Activated CD8-positive, alpha-beta memory T cell treated with anti-CD3 and anti-CD28 coated beads, Interleukin-2, amount 50 U/mL, for 48 hours (primary cell): ENCODE measurements at places on chromosomes 6 and 20.

DNA sequence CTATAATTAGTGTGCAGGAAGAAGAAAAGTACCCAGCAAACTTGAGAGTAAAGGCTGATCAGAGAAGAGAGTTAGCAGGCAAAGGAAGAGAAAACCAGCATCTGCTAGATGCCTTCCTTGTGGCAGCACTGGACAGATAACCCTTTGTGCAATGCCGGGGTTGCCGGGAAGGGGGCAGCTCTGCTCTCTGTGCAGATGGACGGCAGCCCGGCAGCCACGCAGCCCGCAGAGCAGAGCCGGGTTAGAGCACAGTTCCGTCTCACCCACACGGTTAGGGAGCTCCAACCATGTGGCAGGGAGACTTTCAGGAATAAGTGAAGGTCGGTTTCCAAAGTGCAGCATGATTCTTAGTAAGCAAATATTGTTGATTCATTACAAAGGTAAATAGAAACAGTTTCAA is 80.0 kb upstream of the RPS6KA2 start:
- no peak for DNase-seq

DNA sequence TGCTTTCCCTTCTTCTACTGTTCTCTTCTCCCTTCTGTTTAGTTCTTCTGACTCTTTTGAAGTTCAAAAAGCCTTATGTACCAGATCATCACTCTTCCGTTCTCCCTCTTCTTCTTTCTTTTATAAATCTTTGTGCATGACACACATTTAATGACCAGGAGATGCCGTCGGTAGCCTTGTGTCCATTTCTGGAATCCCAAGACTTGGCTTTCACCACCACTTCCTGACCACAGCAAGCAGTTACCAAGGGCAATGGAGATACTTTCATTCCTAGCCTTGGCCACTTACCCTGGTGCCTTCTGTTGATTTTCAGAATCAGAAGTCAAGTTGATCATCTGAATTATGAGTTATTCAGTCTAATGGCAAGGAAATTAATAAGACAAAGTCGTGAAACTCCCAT is 268.5 kb upstream of the QKI start:
- no peak for DNase-seq

DNA sequence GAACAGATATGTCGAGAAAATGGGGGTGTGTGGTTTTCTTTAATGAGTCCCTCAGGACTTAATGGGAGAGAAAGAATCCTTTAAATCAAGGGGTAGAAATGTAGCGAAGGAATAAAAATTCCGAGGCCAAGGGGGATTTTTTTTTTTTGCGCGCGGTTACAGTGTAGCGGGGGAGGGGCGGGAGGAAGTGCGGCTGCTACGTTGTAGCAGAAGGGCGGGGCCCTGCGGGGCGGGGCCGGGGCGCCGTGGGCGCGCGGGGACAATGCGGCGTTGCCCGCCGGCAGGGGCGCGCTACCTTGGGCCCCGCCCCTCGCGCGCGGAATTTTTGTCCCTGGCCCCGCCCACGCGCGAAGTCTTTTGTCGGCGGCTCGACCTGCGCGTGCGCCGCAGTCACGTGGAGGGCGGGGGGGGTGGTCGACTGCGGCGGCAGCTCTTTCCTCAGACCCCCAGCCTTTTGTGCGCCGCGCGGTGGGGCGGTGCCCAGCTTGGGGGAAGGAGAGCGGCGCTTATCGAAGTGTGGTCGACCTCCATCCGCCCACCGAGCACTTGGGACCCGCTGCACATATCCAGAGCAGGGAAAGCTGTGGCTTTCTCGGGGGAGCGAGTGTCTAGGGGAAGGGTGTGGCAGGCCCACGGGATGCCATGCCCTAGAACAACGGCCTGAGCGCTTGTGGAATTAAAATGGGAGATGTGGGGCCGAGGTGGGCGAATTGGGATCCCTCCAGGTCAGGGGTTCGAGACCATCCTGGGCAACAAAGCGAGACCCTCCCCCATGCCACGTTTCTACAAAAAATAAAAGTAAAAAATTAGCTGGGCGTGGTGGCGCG is 1.3 kb downstream of the TUBB start:
- peak; percentile 99 for DNase-seq

DNA sequence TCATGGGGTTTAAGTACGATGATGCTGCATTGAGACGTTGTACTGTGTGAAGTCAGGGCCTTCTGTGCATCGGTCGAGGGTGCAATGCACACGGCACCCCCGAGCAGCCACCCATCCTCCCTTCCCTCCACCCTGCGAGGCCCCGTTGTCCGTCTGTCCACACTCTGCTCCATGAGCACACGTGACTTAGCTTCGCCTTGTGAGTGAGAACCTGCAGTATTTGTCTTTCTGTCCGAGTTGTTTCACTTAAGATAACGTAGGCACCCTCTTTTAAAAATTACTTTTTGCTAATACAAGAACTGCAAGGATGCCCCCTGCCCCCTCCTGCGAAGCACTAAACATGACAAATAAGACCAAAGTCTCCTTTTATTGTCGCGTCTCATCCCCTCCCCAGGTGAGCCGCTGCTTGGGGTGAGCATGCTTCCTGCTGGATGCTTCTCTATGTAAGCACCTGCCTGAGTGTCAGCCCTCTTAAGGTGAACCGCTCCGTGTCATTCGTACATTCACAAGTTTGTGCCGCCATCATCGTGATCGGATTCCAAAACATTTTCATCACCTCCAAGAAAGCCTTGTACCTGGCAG is 3.6 kb upstream of the RBBP8NL start:
- DNase-seq = no peak

GRCh38 chr20:41649489-41649888 is 31.3 kb upstream of the CHD6 start:
- DNase-seq = no peak

DNA sequence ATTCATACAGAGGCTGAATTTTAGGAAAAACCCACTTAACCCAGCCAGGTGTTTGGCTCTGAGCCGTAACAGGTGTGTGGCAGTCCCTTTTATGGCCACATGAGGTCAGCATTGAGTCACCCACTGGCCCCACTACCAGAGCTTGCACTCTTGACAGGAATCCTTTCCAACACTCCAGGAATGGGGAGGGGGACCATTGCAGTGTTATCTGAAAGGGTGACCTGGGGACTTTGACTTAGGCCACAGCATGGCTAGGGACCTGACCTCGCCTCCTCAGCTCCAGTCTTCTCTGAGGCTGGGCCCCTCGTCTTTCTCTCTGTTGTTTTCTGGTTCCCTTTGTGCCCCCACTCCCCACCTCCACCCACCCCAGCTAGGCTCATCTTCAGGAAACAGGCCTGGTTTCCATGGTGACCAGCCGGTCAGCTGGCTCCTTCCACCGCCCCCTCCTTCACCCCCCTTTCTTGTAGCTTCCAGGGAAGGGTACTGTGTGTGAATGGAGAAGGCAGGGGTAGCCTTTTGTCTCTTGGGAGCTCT is 2.1 kb upstream of the TMEM151B start:
- peak; percentile 78 for DNase-seq

- no peak for DNase-seq
Observed at GRCh38 chr6:24504287-24504648, 9.5 kb downstream of the ALDH5A1 start.

DNA sequence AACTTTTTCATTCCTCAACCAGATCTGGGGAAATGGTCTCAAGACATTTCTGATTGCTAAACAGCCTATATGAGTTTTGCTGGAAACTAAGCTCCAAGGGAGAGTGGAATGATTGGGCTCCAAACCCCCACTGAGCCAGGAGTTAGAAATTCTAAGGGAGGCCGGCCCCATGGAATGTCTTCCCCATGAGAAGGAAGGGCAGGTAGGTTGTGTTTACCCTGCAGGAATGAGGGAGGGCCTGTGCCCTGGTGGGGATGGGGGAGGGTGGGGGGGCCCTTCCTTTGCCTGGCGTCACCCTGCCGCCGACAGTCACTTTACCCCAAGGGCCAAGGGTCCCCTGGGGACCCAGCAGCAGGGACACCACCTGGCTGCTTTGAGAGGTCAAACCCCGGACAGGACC is 298.9 kb downstream of the TFAP2C start:
- no peak for DNase-seq

- DNase-seq = peak; percentile 77
Observed at GRCh38 chr20:39264506-39265172, 302.5 kb downstream of the DHX35 start.

DNA sequence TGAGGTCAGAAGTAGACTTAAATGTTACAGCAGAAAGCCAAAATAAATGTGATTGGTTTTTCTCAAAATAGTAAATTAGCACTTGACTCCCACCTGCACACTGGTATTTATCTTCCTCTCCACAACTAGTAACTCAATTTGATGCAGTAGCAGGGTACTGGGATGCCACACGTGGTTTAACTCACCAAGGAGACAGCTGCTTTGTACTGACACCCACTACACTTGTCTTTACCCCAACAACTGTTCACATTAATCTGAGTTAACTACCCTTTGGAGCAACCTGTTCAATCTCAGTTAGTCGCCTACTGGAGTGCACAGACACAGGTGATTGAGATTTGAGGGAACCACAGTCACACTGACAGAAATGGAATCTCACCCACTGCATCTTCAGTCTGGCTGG is 242.1 kb downstream of the PRKN start:
- DNase-seq = no peak

DNA sequence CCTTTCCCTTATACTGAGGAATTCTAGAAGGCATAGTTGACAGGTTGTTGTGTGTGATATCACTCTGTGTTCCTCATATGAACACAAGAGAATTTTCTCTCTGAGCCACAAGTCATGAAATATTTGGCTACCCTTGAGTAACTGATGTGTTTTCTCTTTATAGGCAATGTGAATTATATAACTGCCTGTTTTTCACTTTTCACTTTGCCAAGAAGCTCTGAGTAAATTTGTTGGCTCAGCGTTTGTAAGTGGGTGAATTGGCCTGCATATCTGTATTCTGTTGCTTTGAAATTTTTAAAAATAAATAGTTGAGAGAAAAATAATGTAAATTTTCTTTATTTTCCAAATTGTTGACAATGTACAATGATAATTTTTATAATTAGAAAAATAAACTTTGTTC is 5.2 kb upstream of the BTBD9 start:
- no peak for DNase-seq

DNA sequence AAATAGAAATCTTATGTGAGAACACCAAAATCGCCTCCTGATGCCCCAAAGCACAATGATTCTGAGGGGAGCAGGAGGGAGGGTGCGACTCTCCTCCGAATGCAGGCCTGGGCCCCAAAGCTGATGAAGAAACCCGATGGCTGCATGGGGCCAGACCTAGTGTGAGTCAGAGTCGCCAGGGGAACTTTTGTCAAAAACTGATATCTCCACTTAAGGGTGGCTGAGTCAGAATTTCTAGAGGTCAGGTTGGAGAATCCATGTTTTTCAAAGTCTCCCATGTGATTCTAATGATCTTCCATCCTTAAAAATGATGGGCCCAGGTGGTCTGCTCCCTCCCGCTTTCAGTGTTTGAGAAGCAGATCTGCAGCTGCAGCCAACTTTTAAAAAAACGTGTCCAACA is 172.8 kb downstream of the BACH2 start:
- no peak for DNase-seq

DNA sequence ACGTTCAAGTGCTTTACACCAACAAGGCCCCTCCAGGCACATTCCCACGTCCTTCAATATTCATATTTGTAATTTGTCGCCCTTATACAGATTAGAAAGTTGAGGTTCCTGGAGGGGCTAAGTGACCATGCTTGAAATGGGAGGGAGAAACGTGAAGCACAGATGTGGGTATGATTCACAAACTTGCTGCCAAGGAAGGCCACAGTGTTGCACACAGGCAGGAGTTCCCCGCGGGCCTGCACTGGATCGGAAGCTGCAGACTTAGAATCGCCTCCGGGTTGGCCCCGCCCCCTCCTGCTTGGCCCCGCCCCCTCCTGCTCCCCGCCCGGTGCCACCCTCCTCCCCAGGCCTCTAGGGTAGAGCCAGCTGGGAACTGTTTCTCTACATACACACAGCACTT is 58.2 kb upstream of the QKI start:
- DNase-seq = no peak

DNA sequence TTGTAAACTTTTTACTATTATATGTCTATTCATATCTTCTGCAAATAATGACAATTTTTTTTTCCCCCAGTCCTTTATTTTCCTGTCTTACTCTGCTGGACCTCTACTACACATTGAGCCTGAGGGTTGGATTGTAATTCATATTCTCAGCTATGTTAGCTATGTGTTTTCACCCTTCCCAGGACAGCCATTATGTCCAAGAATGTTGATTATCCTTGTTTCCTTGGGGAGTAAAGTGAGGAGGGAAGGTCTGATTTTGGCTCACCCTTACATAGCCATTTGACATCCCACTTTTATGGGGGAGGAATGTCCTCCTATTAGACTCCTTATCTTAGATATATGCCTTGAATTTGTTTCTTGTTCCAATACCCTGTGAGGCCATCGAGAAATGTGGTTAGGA is 17.6 kb upstream of the TBC1D32 start:
- no peak for DNase-seq

DNA sequence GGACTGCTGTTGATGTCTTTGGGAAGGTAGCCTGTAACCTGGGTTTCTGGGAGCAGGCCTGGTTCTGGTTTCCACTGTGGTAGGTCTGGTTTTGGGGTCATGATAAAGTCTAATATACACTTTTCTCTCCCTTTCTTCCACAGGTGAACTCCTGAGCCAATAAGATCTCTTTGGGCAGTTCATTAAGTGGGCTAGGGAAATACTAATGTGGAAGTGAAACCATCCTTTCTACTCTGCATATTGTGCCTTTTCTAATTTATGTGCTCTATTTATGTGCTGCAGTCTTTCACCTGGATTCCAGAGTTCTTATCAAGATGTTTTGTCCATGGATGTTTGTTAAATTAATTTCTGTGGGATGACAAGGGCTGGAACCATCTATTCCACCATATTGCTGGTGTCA is 165.7 kb upstream of the PTPRK start:
- no peak for DNase-seq

DNA sequence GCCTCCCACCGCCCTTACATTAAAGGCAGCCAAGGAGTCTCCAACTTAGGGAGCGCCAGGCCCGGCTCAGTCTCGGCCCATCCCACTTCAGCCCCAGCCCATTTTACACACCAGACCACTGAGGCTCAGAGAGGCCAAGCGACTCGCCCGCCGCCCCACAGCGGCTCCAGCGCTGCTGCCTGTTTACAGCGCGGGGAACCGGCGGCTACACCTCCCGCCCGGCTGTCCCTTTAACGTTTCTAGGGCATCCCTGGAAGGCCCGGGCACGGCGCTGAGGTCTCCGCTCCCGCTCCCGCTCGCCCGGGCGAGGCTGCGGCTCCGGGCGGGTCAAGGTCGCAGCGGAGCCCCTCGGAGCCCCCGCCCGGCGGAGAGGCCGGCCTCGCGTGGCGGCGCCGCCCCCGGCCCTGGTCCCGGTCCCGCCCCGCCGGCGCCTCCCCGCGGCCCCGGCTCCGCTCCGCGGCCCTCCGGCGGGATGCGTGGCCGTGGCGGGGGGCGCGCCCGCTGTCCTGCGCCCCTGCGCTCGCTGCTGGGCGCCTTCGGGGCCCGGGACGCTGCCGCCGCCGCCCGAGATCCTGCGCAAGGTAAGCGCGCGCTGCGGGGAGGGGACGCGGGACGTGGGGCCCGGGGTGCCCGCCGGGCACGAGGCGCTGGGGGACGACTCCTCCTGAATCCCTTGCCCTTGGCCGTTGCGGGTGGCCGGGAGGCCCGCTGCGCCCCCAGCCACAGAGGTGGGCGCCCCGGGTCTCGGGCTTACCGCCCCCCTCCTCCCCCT is 27.1 kb upstream of the PHACTR3 start:
- no peak for DNase-seq
